Central memory CD4-positive, alpha-beta T cell (primary cell): ENCODE measurements at places on chromosomes 3 and 15.
A peak's percentile ranks its signal among the peaks of the same experiment; 100 is the strongest.

DNA sequence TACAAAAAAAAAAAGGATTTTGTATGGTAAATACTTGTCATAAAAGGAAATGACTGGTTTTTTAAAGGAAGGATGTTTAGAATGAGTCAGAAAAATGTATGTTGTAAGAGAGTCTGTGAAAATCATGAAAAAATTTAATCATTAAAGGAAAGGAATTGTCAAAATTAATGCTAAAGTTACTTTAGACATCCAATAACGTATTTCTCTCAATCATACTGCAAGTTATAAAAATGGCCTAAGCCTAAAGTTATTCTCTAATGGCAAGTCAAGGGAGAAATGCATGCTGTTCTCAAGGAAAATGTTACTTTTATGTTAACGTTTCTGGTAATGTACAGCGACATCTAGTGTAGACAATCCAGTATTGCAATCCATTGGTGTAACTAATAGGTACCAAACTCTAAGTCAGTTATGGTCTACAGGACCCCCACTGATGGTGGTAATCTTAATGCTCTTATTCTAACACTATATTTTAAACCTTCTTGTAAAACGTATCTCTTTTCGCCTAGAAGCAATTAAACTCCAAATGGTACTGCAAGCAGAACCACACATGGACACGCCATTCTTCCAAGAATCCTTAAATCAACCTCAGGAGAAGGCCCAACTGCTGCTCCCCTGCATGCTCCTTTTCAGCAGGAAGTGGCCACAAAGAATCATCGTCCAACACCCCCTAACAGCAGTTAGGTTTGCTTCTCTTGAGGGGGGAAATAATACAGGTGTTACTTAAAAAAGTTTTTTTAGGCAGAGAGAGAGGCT, 35.2 kb downstream of the NCEH1 start:
- DNase-seq = peak; percentile 31

GRCh38 chr3:48621461-48621869, at the start of gene TMEM89:
Gene TMEM89 (minus strand): TSS chr3:48621769. CDS start chr3:48621756, 13 bp downstream.
- no peak for DNase-seq

- no peak for DNase-seq
These were observed 12.9 kb upstream of the KCNAB1 start for GRCh38 chr3:156107504-156107903.

- DNase-seq = peak; percentile 16
These were observed 79.3 kb downstream of the ATP10A start for GRCh38 chr15:25783607-25784540.

DNA sequence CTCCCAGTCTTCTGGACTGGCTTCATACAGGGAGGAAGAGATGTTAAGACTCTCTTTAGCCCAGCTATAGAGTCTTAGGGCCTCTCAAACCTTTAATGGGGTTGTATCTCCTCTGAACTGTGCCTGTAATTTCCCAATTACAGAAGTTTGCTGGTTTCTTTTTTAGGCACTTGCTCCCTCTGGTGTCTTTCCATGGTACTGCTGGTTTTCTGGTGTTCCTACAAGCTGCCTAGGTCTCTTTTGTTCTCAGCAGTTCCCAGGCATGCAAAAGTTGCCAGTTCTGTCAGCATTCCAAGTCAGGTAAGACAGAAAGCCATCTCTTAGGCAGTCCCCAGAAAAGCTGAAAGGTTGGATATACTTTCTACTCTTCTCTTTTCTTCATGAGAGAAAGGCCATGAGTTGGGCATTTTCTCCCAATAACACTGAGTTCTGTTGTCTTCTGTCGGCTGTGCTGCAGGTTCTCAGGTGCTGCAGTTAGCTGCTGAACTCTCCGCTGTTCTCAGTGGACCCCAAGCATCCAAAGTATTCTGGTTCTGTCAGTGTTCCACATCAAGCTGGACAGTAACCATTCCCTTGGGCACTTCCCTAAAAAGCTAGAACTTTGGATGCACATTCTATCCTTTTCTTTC, 54.4 kb upstream of the EHHADH start:
- DNase-seq = peak; percentile 18

- DNase-seq = no peak
These were observed 112.2 kb upstream of the PLXNA1 start for GRCh38 chr3:126870608-126871210.

- DNase-seq = peak; percentile 89
These were observed at the start of gene HLTF for GRCh38 chr3:149086232-149086988. Gene HLTF (minus strand): TSS chr3:149086533. CDS start chr3:149086336, 197 bp downstream.

GRCh38 chr3:42602961-42603360, 2.5 kb downstream of the NKTR start:
- no peak for DNase-seq

GRCh38 chr3:97981886-97982285, 9.7 kb upstream of the RIOX2 start:
- DNase-seq = no peak

DNA sequence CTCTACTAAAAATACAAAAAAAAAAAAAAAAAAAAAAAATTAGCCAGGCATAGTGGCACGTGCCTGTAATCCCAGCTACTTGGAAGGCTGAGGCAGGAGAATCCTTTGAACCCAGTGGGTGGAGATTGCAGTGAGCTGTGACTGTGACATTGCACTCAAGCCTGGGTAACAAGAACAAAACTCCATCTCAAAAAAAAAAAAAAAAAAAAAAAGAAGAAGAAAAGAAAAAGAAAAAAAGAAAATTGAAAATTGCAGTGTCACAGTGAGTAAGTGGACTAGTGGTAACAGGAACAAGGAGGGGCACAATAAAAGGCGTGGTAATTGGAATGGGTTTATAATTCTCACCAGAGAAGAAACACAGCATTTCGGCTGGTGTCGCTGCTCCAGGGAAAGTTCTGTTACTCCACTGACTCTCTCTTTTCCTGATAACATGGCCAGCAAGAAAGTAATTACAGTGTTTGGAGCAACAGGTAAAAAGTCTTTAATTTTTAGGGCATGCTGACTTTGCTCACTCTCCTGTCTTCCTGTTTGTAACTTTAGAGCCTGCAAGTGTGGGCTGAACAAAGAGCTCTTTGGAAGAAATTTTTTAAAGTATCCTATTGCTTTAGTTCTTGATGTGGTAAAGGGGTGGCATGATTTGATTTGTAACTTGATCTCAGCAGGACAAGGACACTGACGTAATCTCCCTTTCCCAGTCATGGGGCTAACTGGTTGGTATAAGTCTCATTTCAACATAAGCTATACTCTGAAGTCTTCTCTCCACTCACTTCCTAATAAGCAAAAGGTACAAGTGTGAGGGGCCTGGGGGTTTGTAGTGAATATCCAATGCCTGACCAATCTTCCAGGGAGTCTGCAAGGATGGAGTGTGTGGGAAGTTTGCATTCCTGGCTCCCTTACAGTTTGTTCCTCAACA, 22.1 kb upstream of the TRA2B start:
- DNase-seq = no peak

GRCh38 chr3:105511031-105511430, 144.3 kb downstream of the ALCAM start:
- no peak for DNase-seq

GRCh38 chr3:171646357-171647133, 163.7 kb downstream of the PLD1 start:
- DNase-seq = peak; percentile 4

DNA sequence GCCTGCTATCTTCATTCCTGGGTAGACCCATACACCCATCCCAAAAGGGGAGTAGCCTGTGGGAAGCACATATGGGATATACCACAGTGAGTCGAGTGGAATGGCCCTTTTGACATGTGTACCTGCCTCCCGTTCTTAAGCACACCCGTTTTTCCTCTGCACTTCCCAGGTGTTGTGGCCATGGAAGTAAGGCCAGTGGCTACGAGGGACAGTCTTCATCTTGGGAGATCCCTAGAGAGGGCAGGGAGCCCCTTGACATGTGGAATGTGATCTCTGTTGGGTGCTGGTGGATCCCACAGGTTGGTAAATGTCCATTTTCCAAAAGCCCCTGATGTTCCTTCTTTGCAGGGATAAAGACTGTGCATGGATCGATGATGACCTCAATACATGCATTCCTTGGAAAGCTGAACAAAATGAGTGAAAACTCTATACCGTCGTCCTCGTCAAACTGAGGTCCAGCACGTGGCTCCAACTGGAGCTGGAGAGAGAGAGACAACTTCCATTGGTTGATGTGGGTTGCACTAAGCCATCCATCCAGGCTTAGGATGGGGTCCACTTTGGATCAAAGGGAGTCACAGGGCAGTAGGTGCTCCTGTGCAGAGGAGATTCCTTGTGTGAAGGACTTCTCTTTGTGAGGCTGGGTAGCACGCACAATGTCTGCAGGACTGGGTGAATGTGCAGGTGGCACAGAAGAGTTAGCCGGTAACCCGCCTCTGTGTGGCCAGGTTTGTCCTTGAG, 136.8 kb downstream of the SNRPN start:
- DNase-seq = no peak

- no peak for DNase-seq
These were observed 2.3 kb upstream of the CCR2 start for GRCh38 chr3:46351646-46352045.

DNA sequence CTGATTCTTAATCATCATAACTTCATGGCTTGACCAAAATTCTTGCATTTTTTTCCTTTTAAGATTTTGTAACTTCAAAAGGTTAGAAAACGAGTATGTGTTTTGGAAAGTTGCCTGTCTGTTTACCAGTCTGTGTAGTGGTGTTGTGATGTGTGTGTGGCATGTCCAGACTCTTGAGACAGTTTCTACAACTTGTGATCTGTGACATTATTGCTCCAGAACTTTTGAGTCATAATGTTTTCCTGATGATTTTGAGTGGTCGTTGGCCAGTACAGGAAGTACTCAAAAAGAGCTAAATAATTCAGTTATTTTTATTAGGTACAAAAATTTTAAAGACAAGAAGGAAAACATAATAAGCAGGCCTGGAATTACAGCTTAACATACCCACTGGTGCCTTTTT, 229.0 kb upstream of the C2CD4B start:
- no peak for DNase-seq

GRCh38 chr15:80638553-80639167, 56.5 kb upstream of the ABHD17C start:
- no peak for DNase-seq

- no peak for DNase-seq
These were observed 26.3 kb downstream of the DZIP1L start for GRCh38 chr3:138089091-138089490.

DNA sequence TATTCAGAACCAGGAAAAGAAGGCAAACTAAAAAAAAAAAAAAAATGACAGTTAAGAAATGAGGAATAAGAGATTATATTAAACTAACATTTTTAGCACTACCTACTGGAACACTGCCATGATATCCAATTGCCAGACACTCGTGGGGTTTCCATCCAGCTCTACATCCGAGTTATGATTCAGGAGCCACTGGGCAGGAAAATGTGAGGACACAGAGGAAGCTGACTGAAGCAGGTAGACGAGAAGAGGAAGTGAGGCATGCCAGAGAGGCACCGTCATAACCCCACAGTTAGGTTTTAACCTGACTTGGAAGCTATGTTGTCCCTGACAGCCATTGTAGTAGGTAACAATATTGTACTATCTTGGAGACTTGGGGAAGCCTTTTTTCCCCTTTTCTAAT, 495.0 kb downstream of the NLGN1 start:
- DNase-seq = no peak

GRCh38 chr3:167102071-167102470, 278.0 kb downstream of the ZBBX start:
- DNase-seq = no peak

GRCh38 chr3:46546896-46547440, 19.1 kb downstream of the LRRC2 start:
- DNase-seq = no peak

GRCh38 chr3:26712211-26713026, 89.8 kb downstream of the LRRC3B start:
- DNase-seq = peak; percentile 12

DNA sequence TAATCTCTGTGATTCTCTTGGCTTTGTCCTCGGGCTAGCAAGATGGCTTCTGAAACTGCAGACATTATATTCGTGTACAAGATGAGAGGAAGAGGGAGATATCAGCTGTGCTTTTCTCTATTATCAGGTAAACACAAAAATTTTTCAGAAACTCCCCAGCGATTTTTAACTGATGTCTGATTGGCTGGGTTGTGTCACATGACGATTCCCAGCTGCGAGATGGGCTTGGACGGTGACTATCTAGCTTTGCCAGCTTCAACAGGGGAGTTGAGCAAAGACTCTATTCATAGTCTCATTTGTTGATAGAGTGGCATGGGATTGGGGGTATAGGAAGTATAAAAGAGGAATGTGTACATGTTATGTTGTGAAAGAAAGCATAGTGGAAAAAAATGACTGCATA, 248.8 kb upstream of the AZI2 start:
- no peak for DNase-seq

- no peak for DNase-seq
These were observed 117.1 kb downstream of the MTHFS start for GRCh38 chr15:79779746-79780145.

- DNase-seq = no peak
These were observed 434.5 kb downstream of the MFSD1 start for GRCh38 chr3:159236321-159236720.

DNA sequence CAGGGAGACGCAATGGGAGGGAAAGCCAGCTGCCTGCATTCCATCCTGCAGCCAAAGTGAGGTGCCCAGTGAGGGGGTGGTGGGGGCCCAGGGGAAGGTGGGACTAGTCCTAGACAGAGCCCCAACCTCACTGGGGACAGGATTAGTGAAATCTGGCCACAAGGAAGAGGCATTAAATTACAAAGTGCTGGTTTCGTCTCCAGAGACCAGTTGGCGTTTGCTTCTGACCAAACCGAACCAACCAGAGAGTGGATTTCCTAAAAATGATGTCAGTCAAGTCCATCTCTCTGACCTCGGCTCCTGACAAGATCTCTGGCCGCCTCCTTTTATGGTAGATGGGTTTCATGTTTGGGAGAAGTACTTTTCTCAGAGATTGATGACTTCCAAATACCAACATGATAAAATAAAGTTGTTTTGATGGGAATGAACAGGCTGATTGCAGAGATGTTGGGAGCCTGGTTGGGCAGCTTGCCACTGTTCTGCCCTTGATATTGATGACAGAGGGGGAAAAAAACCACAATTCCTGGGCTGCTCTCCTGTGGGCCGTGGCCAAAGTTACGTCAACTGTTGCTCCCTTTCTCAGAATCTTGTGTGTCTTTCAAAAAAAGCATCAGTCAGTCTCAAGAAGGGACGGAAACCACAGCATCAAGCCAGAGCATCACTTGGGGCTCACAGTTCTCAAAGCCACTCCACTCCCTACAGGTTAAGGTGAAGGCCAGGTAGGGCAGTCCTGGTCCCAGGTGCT, 24.6 kb downstream of the ITGA11 start:
- no peak for DNase-seq

GRCh38 chr3:168884353-168884903, 779.1 kb downstream of the MECOM start:
- no peak for DNase-seq

GRCh38 chr15:65115542-65115941, 542 bp upstream of the UBAP1L start:
- no peak for DNase-seq
